ENCODE measurements at places on chromosomes 16 and 17.

- no peak for DNase-seq
Observed at GRCh38 chr16:12021578-12022253, 45.2 kb downstream of the SNX29 start.

DNA sequence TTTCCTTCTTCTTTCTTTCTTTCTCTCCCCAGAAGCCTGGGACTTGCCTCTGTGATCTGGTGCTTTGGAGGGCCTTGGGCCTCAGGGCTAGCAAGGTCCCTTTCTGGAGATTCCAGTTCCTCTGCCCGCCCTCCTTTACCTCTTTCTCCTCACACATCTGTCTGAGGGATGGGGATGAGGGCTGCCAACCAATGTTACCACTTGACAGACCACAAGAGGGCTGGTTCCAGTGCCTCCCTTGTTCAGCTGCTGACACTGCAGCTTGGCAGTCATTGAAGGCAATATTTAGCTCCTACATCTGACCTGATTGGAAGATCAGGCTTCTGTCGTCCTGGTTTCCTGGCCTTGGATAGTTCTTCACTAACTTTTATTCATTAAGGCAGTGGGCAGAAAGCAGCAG lies 3.6 kb upstream of the ZNF652 start:
- peak; percentile 73 for DNase-seq

GRCh38 chr16:31132303-31132979 lies 3.1 kb downstream of the PRSS8 start:
- no peak for DNase-seq

- no peak for DNase-seq
Observed at GRCh38 chr17:82791532-82791931, 39.7 kb downstream of the TBCD start.

DNA sequence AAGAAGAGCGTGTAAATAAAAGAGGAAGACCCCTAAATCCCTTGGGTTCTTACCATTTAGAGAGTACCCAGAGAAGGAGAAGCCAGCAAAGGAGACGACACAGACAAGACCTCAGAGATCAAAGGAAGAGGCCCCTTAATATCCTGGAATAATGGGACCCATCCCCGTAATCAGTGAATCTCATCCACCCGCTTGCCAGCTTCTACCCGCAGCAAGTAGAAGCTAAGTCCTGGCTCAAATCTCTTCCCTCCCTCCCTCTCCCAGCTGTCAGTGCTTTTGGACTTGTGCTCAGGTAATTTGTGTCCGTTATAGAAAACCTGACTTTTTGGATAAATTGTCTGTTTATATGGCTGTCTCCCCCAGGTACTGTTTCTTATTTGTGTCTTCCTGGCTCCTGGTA lies 1.9 kb downstream of the LYRM1 start:
- DNase-seq: no peak

DNA sequence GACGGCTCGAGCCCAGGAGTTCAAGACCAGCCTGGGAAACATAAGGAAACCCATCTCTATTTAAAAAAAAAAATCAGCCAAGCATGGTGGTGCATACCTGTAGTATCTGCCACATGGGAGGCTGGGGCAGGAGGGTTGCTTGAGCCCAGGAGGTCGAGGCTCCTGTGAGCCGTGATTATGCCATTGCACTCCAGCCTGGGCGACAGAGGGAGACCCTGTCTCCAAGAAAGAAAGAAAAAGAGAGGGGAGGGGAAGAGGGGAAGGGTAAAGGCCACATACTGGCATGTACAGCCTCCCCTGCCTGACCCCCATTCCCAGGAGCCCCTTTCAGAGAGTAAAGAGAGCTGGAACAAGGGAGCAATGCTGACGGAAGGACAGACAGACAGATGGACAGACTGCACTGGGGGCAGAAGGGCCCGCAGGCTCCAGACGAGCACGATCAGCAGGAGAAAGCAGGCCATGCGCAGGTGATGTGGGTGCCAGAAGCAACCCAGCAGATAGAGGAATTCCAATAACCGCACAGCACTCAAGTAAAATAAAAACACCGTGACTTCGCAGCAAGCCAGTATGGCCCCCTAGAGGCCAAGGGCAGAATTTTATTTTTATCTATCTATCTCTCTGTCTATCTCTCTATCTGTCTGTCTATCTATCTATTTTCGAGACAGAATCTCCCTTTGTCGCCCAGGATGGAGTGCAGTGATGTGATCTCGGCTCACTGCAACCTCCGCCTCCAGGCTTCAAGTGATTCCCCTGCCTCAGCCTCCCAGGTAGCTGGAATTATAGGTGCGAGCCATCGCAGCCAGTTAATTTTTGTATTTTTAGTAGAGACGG lies 27.1 kb upstream of the SNN start:
- DNase-seq: peak; percentile 80

DNA sequence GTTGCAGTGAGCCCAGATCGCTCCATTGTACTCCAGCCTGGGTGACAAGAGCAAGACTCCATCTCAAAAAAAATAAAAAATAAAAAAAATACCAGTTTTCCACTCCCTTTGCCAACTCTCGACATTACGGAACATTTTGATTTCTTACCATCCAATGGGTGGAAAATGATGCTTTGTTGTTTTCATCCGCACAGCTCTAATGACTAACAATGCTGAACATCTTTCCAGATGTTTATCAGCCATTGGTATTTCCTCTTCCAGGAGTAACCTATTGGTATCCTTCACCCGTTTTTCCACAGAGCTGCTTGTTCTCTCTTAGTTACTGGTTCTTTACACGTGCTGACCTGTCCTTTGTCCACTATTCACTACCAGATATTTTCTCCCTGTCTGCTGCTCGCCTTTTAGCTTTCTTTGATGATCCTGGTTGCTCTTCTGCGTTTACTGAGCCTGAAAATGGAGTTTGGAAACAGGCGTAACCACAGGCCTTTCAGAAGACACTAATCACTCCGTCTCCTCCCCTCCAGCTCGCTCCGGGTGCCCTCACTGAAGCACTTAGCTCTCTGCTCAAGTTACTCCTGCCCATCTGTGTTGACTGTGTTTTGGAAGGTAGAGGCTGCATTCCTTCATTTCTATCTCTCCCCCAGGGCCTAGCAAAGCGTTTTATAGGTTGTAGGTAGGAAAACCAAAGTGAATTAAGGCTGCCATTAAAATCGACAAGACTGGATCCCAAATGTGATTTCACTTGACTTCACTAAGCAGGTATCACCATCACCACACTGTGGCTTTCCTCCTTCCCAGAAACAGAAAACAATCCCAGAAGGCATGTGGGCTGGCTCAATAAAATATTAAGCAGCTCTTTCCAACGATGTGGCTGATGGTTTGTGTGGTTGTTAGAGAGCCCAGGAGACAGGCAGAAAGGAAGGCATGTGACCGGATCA lies 8.9 kb downstream of the SHPK start:
- DNase-seq: no peak

DNA sequence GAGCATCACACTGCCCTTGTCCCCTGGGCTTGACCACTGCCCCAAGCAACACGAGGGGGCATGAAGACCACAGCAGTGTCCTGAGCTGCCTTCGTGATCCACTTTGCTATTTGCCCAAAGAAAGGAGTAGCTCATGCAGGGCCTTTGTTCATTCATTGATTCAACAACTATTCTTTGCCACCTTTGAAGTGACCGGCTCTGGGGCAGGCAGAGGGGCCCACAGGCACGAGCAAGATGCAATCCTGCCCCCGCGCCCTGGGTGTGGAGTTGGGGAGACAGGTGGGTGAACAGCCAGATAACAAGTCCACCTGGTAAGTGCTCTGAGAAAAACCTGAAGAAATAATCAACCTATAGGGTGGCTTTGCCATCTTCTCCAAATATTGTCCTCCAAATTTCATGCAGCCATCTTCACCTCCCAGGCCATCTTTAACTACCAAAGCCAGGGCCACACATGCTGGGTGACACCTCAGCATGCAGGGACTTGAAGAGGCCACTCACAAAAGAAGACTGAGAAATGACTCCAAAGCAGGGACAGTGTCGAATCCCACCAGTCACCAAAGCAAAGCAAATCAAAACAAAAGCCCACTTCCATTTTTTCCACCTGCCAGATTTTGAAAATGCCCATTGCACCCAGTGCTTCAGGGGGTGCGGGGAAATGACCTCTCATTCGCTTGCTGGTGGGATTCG lies 18.2 kb upstream of the RBFOX3 start:
- DNase-seq: no peak

GRCh38 chr16:14003074-14003570 lies 68.0 kb upstream of the MRTFB start:
- no peak for DNase-seq

DNA sequence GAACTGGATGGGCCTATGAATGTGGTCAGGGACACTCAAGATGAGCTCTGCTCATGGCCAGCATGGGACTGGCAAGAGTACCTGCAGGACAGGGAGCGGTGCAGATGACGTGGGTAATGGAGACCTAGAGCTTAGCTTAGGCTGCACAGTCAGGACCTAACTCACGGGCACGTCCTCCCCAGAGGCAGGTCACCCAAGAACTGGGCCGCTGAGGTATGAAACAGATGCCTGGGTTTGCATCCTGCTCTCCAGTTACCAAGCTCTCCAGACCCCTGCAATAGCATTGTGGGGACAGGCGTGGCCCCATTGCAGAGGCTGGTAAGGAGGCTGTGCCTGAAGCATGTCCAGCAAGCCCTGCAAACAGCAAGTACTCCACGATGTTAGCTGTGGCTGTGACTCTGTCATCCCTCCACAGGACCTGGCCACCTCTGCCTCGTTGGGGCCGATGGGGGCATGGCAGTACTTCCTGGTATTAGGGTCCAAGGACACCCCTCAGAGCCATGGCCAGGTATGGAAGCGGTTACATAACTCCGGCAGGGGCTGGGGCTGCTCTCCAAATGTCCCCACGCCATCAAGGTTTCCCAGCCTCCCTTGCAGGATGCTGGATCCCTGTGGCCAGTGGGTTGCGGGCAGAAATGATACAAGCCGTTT lies 37.5 kb upstream of the RBFOX3 start:
- no peak for DNase-seq

DNA sequence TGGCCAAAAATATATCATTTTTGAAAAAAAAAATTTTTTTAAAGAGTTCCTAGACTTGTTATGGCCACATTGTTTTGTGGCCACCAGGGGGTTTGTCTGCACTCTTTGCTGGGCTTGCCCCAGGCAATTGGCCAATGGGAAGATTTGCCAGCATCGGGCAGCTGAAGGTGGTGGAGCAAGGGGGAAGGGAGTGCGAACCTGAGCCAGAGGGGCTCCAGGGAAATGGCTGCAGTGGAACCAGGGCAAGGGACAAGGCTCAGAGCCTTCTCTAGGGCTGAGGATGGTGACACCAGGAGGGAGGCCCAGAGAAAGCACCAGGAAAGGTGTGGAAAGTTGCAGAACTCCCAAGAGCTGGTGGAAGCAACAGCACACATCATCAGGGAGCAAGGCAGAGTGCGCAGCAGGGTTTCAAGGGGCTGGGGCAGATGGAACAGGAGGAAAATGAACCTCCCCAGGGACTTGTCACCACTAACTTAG lies 15.5 kb upstream of the CMIP start:
- DNase-seq: peak; percentile 81

- no peak for DNase-seq
Observed at GRCh38 chr16:23355106-23355670, 53.1 kb downstream of the SCNN1B start.

DNA sequence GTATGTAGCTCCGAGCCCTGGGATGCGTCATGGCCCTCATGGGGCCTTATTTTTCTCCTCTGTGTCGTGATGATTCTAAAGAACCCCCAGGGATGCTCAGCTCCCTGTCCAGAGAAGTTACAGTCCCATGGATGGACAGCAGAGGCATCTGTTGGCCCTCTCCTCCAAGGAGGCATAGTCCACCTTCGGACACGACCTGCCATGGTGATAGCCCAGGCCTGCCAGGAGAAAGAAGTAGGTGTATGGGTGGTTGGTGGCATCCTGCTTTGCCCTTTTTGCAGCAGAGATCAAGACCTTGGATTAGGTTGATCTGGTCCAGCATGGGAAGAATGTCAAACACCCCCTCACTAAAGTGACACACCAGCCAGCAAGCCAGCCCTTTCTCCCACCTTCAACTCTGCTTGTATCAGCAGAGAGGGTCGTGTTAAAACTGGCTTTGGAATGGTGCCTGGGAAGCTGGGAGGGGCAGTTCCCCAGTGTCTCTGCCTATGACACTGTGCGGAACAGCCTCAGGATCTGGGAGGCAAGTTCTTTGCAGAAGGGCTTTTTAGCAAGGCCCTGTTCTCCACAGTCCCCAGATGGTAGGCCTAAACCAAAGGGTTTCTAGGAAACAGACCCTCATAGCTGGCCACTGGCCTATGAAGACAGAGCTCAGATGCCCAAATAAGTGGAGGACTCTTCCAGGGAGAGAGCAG lies 259.9 kb upstream of the RPL38 start:
- DNase-seq: no peak

DNA sequence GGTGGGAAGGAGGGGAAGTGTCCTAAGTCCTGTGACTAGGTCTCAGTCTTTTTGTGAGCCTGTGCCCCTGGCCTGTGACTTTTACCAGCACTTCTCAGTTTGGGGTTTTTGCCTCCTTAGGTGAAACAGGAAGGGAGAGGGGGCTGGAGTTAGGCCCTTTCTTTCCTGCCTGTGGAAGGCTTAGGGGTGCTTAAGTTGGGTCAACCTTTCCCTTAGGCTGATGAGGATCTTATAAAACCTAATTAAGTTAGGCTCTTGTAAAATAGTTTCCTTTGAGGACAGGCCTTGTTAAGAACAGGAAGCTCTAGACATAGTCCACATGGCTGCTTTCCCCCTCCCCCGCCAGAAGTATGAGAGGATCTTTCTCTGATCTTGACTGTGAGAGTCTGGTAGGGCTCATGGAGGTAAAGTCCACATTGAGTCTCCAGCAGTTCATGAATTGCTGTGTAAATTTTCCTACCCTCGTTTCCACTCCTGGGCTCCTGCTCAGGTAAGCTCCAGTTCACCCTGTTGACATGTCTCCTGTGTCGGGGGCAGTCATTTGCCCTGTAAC lies 17.0 kb upstream of the DNASE1 start:
- peak; percentile 77 for DNase-seq

- DNase-seq: no peak
Observed at GRCh38 chr17:77601054-77601979, 357.2 kb upstream of the TNRC6C start.

DNA sequence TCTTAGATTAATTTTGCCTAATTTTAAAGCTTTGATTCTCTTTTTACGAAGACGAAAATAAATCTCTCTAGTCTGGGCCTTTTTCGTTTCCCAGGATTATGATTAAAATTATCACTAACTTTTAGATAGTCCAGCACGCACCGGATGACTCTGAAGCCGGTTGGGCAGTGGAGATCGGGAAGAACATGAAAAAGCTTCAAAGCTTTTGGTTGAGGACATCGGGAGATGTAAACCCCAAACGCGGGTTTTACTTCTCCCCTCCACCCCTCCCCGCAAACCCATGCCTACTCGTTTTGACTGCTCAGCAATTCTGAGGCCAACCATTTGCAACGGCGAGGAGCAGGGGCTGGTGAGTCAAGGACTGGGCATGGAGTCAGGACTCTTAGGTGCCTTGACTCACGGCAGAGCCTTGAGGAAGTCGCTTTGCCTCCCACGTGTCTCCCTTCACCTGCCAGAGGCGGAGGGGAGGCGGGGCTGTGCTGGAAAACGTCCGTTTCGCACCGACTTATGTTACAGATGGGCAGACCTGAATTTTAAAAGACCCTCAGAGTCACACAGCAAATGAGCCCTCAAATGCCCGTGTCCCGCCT lies 989 bp upstream of the DUSP14 start:
- DNase-seq: peak; percentile 60

All from NAMALWA (cell line).